NCI-H2227 treated with DMSO at 0.1 percent for 48 hours (cell line): ENCODE measurements at places on chromosomes 13 and 19.

- no peak for DNase-seq
Observed at GRCh38 chr13:95381212-95381527, 79.9 kb upstream of the ABCC4 start.

DNA sequence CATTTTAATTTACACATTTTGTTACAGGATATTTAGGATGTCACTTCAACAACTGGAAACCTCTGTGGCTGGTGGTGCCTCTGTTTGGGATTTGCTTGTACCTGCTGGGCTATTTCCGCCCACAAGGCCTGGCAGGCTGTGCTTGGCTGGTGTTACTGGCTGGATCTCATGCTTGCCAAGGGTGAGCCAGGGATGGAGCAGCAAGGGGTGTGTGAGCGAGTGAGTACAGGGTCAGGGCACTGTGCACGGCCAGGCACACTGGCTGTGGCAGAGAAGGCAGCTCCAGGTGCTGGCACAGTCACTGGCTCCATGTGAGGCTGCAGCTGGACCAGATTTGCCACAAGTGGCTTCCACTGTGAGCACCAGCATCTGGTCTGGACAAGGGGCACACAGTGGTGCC lies 1254.8 kb downstream of the SLITRK5 start:
- DNase-seq: no peak

DNA sequence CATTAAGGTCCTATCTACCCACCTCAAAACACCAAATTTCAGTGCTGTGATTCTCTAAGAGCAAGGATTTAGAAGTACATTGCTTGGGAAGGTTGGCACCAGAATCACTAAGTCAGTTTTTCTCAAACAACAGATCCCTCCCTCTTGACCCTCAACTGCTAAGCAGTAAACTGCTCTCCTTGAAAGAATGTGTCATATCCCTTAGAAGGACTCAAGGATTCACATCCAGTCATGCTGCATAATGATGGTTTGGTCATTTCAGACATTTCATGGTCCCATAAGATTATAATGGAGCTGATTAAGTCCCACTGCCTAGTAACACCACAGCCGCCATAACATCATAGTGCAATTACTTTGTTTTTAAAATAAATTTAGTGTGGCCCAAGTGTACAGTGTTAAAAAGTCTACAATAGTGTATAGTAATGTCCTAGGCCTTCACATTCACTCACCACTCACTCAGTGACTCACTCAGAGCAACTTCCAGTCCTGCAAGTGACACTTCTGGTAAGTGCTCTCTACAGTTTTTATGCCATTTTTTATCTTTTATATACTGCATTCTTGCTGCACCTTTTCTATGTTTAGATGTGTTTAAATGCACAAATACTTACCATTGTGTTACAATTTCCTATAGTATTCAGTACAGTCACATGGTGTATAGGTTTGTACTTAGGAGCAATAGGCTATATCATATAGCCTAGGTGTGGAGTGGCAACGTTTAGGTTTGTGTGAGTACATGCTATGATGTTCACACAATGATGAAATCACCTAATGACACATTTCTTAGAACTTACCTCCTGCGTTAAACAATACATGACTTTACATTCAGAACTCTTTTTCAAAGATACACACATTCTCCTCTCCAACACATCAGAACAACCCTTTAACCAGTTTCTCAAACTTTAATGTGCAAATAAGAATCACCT lies 15.7 kb upstream of the CCDC169 start:
- DNase-seq: no peak

GRCh38 chr19:46471811-46472543 lies 614 bp upstream of the PNMA8A start:
- peak; percentile 14 for DNase-seq

- DNase-seq: no peak
Observed at GRCh38 chr13:103224804-103225203, 158.6 kb upstream of the SLC10A2 start.

- DNase-seq: no peak
Observed at GRCh38 chr19:15479391-15480345, at the start of gene PGLYRP2. PGLYRP2 (minus strand) TSS chr19:15479501; CDS start chr19:15479371, 130 bp downstream.

GRCh38 chr13:42420304-42420703 lies 148.4 kb downstream of the AKAP11 start:
- no peak for DNase-seq

DNA sequence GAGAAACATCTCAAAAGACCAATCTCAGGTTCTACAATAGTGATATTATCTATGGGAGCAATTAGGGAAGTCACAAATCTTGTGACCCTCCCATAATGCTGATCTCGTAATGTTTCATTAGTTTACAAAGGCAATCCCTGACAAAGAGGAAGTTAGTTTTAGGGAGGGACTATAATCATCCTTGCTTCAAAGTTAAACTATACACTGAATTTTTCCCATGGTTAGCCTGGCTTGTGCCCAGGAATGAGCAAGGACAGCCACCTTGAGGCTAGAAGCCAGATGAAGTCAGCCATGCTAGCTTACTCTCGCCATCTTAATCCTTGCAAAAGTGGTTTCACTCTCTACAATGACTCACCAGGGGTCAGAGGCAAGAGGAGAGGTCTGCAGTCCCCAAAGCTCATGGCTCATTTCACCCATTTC lies 5.4 kb downstream of the CEACAM3 start:
- DNase-seq: no peak
